Natural killer cell (primary cell): ENCODE measurements at places on chromosomes 3 and 15.

DNA sequence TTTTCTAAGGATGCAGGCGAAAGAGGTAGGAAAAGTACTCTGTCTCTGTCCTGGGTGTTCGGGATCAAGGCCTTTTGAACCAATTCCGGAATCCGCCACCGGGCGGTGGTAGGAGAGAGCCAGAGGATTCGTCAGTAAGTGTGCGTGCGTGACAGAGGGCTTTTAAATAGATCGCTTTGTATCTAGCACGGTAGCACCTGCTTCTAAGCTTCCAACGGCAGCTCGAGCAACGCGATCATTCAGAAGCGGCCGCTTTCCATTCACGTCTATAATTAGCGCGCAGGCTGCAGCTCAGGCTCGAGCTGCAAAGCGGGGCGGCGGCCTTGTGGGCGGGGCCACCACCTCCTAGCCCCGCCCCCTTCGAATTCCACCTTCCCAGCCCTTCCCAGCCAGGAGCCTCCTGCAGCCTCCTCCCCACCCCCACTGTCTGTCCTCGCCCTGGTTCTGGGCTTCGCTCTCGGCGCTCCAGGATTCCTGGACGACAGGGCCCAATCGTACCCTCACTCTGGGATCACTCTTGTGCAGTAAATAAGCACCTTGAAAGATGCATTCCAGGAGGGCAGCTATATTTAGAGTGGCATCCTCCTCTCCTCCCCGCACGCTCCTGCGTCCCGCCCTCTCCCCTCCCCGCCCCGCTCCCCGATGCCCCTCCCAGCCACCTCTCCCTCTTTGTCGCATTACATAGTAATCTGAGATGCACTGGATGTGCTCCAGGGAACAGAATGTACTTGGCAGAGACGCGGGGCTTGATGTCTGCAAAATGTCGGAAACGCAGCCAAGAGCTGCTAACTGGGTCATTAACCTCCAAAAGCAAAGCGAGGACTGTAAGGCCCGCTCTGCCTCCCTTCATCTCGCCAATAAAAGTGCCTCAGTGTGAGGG is 224.1 kb upstream of the TPRG1 start:
- H3K36me3 ChIP-seq: no peaks in the 10 kb centered on the region

- H3K4me3 ChIP-seq: no peak overlapping the region
- H3K27me3 ChIP-seq: no peaks in the 10 kb centered on the region
- no peak for DNase-seq
- no peak overlapping the region for H3K27ac ChIP-seq
- peaks cover 25% of the 10 kb centered on the region for H3K36me3 ChIP-seq
Observed at GRCh38 chr3:134201201-134202130, 49.2 kb downstream of the RYK start.

GRCh38 chr3:109025896-109026295 is 72.2 kb upstream of the GUCA1C start:
- no peaks in the 10 kb centered on the region for H3K27me3 ChIP-seq
- DNase-seq: no peak
- H3K4me3 ChIP-seq: no peak overlapping the region
- H3K36me3 ChIP-seq: no peaks in the 10 kb centered on the region

GRCh38 chr3:27360113-27361078 is 8.8 kb downstream of the NEK10 start:
- no peak for DNase-seq
- H3K27ac ChIP-seq: no peak overlapping the region
- no peaks in the 10 kb centered on the region for H3K27me3 ChIP-seq

DNA sequence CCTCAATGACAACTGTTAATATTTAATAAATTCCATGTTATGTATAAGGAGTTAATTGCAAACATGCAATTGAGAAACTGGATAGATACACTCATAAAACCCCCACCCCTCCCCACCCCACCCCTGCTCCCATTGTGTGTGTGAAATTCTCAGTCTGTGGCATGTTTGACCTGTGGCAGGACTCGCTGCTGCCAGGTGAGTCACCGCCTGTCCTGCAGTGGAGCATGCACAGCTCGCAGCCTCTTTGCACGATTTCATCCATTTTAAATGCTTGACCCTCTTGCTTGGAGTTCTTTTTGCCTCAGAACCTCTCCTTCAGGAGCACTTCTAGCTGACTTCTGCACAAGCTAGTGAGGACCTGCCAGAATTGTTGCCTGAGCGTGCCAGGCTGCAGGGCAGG is 5.3 kb upstream of the APEH start:
- H3K4me1 ChIP-seq: peaks cover 8% of the 10 kb centered on the region
- no peaks in the 10 kb centered on the region for H3K36me3 ChIP-seq
- DNase-seq: no peak
- no peak overlapping the region for H3K4me3 ChIP-seq
- no peak overlapping the region for H3K27ac ChIP-seq

DNA sequence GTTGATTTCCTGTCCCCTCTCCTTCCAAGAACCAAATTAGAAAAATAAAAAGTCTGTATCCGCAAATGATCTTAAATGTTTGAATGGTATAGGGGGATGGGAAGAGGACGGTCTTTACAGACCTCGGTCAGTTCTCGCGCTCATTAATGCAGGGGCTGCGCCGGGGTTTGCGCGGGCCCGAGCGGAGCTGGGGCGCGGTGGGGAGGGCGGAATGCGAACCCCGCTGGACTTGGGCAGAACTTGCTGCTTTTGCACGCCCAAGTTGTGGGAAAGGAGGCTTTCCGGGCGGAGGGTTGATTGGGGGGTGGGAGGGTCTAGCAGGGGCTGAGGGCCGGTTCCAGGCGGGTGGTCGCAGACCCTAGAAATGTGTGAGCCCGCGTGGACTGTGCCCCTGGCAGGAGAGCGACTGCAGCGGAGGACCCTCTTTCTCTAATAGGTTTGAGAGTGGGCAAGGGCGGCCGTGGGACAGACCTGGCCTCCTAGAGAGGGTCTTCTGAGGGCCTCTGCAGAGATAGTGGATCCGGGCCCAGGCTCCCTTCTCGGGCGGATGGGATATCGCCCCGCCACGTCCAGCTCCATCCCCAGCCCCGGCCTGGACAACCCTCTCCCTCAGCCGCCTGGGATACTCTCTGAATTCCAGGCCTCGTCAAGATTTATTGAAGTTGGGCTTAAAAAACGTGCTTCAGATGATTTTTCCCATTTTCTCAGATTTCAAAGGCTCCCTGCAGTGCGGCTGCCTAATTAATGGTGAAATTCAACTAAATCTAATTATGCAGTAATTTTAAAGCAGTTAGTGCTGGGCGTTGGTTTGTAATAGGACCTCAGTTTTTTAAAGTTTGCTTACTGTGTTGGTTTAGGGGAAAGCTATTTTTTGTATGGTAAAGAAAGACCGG is 11.3 kb downstream of the NR2F2 start:
- H3K27ac ChIP-seq: no peak overlapping the region
- no peaks in the 10 kb centered on the region for H3K36me3 ChIP-seq
- DNase-seq: no peak
- H3K4me1 ChIP-seq: peaks cover 11% of the 10 kb centered on the region
- H3K4me3 ChIP-seq: no peak overlapping the region

- no peaks in the 10 kb centered on the region for H3K36me3 ChIP-seq
- H3K4me3 ChIP-seq: no peak overlapping the region
- no peaks in the 10 kb centered on the region for H3K4me1 ChIP-seq
- H3K27me3 ChIP-seq: no peaks in the 10 kb centered on the region
- H3K27ac ChIP-seq: no peak overlapping the region
Observed at GRCh38 chr3:156334841-156335545, 214.6 kb downstream of the KCNAB1 start.

- no peak overlapping the region for H3K27ac ChIP-seq
- H3K27me3 ChIP-seq: no peaks in the 10 kb centered on the region
- no peaks in the 10 kb centered on the region for H3K4me1 ChIP-seq
- no peaks in the 10 kb centered on the region for H3K36me3 ChIP-seq
Observed at GRCh38 chr15:86588413-86588812, 508.7 kb downstream of the AGBL1 start.

DNA sequence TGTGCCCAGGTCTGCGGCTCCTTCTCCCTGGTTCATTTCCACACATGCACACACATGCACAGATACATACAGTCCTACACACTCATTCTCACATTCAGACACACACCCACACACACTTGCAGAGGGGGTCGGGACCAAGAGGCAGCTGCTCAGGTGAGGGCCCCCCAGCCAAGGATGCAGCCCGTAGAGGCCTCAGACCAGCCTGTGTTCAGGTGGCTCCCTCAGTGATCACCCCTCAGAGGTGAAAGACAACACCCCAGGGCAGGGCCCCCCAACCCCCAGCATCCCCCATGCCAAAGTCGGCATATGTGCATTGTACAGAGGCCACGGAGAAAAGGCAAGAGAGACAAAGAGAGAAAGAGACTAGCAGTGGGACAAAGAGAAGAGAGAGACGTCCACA is 5.9 kb upstream of the CORO2B start:
- peaks cover 10% of the 10 kb centered on the region for H3K4me1 ChIP-seq
- no peak overlapping the region for H3K4me3 ChIP-seq
- no peak for DNase-seq
- H3K27ac ChIP-seq: no peak overlapping the region
- no peaks in the 10 kb centered on the region for H3K36me3 ChIP-seq
